ENCODE measurements at places on chromosomes 1 and 21.
A peak's percentile ranks its signal among the peaks of the same experiment; 100 is the strongest.

DNA sequence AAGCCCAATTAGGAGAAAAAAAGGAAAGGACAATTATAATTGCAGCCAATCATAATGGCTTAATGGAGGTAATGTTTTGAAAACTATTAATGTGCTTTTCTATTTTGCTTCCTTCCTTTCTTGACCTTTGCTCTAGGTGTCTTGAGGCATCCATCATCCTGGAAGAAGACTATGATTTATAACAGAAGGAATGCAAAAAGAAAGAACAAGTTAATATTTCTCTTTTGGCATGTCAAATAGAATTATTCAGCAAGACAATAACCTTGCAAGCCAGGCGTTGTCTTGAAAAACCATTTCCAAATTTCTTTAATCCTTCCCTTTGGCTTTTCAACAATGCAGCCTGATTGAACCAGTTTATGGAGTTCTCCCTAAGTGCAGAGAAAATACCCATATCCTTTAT lies 107.7 kb upstream of the USP24 start:
- DNase-seq: no peak

DNA sequence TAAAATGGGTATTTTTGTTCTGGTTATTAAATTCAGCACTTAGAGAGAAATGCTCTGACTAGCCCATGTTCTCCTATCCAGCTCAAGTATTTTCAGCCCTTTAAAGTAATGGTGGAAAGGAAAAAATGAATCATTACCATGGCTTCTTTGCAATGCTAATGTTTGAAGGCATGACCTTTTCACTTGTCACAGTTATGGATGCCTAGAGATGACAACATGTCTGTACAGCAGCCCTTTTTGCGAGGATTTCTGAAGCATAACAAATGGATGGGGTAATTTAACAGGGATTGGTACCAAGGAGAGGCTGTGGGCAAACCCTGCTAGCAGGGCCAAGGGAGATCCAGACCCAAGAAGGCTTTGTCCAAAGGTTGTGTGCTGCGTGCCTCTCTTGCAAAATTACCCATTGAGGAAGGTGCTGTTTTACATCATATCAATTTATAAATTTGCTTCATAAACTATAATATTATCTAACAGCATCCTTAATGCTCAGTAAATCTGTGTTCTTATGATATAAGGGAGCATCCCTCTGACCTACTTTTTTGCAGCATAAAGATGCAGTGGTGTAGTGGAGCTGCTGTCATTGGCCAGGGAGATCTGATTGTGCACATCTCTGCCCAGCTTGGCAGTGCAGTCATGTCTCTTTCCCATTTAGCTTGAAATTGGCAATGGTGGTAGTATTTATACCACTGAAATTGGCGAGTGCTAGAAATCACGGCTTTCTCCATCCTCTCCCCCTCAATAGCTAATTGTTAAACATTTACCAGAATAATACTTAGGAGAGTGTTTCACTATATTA lies 327.1 kb downstream of the PCP4 start:
- no peak for DNase-seq

- DNase-seq: no peak
These were observed 119.7 kb downstream of the KCNT2 start for GRCh38 chr1:196488579-196488978.

- no peak for DNase-seq
These were observed 1233.1 kb downstream of the PLA2G4A start for GRCh38 chr1:188061881-188062280.

- peak; percentile 69 for DNase-seq
These were observed 47.5 kb downstream of the YARS1 start for GRCh38 chr1:32769524-32770220.

DNA sequence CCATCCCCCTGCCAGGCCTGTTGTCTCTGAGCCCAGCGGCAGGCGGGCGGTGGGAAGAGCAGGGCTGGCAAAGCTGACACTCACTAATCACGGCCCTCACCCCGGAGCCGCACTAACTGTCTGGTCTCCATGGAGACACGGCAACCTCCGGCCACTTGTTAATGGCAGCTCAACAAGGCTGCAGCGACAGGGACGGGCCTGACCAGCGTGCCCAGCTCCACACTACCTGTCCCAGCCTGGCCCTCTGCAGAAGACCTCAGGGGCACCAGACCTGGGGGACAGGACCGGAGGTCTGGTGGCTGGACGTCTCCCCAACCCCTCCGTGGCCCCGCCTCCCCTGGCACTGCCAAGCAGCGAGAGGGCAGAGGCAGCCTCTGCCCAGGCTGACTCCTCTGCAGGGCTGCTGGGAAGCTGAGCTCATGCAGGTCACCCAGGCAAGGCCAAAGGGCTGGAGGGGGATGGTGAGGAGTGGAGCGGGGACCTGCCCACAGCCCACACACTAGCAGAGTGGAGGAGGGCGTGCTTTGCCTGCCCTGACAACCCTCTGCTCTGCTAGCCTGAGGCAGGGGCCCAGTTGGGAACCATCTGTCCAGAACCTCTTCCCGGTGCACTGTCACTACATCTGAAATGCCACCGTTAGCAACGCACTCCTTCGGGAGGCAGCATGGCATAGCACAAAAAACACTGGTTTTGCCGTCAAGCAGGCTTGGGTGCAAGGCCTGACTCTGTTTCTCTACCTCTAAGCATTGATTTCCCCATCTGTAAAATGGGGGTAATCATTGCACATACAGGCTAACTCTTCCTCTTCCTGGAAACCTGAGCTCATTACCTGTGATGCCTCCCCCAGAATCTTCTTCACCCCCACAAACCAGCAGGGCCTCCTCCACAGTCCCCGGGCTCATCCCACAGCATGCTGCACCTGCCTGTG lies 29.6 kb upstream of the WASF2 start:
- DNase-seq: no peak

DNA sequence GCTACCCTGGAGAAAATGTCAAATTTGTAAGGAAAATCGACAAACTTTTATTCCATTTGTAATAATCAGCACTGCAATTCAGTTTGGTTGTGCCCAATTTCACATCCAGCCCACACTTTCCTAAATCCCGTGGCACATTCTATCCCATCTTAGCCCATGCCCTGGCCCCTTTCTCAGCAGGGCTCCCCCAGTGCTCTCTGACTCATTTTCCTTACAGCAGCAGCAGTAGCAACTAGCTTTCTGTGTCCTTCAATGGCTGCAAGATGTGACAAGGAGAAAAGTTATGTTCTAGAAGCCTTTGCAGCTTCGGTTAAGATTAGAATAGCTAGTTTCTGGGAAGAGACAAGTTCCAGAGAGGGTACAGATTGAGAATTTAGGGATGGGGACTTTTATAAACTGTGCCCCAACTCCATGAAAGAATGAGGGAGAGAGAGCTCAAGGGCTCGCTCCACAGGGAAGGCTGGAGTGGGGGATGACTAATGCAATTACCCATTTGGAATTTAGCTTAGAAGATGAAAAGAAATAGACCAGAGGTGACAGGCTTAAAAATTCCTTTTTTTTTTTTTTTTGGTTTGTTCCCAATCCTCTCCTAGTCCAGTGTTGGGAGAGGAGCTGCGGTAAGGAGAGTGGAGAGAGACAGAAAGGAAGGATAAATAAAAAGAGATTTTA lies 47.0 kb upstream of the POU2F1 start:
- DNase-seq: peak; percentile 65

GRCh38 chr1:232635778-232636356 lies 5.9 kb upstream of the SIPA1L2 start:
- peak; percentile 83 for DNase-seq

GRCh38 chr1:147627435-147628110 lies 42.8 kb downstream of the ACP6 start:
- DNase-seq: peak; percentile 57

- no peak for DNase-seq
These were observed 712.1 kb downstream of the LTN1 start for GRCh38 chr21:28280611-28281010.

DNA sequence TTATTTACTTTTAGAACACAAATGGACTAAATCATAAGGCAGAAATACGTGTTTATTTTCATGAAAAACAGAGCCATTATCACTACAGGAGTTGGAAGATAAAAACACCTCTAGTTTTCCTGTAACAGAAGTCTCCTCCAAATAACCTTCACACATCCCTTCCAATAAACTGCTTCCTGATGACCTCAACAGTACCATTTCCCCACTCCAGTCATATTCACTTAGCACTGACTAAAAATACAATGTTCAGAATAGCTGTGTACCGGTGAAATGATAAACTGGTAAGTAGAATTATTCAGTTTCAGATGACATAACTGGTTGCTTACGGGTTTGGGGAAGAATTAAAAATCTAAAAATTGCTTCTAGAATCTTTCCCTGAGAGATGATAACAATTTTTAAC lies 137.9 kb downstream of the DENND1B start:
- DNase-seq: no peak

GRCh38 chr1:79519084-79519760 lies 512.7 kb upstream of the ADGRL4 start:
- DNase-seq: no peak

GRCh38 chr21:40950970-40951369 lies 104.0 kb upstream of the DSCAM start:
- no peak for DNase-seq

- DNase-seq: no peak
These were observed 72.3 kb upstream of the NTPCR start for GRCh38 chr1:232878086-232878485.

DNA sequence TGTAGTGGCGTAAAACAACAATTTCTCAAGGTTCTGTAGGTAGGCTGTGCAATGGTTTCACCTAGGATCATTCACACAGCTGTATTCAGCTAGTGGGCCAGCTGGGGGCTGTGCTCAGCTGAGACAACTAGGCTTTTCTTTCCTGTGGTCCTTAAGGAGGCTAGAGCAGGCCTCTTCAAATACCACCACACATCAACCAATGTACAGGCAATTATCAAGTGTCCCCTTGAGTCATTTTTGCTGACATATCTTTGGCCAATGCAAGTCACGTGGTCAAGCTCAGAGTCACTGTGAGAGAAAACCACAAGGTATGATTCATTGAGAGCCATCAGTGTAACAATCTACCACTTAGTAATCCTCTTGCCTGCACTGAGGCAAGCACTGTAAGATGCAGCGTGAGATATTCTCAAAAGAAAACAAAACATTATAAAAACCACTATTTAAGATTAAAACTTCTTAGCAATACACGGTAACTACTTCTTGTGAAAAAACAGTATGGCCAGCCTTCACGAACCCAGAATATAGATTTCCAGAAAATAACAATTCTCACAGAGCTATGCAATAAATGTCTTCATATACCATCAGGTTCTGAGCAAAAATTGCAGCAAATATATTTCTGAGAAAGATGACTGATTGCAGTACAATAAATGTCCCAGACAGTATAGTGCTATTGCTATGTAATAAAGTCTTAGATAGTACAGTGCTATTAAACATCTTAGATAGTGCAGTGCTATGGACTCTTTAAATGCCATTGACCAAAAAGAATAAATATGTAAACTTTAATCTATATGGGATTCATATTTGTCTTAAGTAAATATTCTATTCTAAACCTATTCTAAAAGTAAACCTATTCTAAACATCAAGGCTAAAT lies 55.3 kb downstream of the NME7 start:
- peak; percentile 97 for DNase-seq

- DNase-seq: peak; percentile 86
These were observed 9.9 kb downstream of the GPR3 start for GRCh38 chr1:27402349-27402754.

DNA sequence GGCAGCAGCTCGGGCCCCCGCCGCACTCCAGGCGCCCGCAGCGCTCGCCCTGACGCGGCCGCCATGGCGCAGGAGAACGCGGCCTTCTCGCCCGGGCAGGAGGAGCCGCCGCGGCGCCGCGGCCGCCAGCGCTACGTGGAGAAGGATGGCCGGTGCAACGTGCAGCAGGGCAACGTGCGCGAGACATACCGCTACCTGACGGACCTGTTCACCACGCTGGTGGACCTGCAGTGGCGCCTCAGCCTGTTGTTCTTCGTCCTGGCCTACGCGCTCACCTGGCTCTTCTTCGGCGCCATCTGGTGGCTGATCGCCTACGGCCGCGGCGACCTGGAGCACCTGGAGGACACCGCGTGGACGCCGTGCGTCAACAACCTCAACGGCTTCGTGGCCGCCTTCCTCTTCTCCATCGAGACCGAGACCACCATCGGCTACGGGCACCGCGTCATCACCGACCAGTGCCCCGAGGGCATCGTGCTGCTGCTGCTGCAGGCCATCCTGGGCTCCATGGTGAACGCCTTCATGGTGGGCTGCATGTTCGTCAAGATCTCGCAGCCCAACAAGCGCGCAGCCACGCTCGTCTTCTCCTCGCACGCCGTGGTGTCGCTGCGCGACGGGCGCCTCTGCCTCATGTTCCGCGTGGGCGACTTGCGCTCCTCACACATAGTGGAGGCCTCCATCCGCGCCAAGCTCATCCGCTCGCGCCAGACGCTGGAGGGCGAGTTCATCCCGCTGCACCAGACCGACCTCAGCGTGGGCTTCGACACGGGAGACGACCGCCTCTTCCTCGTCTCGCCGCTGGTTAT lies 2.8 kb downstream of the KCNJ9 start:
- peak; percentile 46 for DNase-seq

GRCh38 chr1:71116729-71117128 lies 35.9 kb upstream of the ZRANB2 start:
- DNase-seq: no peak

GRCh38 chr1:246631426-246631825 lies 65.2 kb downstream of the CNST start:
- peak; percentile 85 for DNase-seq

DNA sequence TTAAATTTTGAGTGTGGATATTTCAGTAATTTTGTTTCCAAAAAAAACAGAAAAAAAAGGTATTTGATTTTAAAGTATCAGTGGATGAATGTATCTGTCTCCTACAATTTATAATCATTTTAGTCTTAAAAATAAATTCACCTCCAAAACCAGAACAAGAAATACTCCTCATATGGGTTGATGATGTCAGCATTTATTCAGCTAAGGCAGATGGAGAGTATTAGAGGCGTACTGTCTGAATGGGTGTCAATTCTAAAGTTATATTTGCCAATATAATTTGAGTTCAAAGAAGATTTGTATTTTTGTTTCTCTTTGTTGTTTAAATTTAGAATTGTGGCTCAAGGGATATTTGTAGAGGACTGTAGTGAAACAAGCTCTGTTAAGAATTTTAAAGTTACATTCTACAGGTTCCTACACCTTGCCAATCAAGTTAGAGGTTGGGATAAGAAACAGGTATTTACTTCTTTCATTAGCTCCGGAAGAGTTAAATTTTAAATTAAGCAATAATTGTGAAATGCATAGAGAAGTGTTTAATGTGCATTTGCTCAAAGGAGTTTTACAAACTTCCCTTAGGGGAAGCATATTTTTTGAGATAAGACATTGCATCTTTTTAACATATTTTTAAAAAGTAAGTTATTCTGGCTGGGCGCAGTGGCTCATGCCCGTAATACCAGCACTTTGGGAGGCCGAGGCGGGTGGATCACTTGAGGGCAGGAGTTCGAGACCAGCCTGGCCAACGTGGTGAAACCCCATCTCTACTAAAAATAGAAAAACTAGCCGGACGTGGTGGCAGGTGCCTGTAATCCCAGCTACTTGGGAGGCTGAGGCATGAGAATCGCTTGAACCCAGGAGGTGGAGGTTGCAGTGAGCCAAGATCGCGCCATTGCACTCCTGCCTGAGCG lies 1.2 kb downstream of the PLA2G4A start:
- DNase-seq: no peak

DNA sequence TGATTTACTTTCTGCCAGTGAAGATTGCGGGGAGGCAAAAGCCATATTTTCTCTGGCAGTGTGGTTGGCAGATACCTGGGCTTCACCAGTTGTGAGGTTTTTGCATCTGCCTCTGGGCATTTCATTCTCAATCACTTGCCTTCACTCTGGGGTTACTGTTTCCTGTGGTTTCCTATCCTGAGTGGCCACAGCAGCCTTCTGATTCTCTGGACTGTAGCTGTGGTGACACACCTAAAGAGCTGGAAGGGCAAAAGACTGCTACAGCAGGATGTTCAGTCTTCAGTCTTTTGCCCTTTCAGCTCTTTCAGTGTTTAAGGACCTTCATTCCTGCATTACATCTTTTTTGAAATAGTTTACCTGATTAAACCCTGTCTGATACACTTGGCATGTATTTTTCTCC lies 50.5 kb upstream of the GPR52 start:
- DNase-seq: no peak
